ENCODE measurements at places on chromosomes 6 and 20. TPM values are rescaled to one million over a fixed set of nuclear protein-coding genes. Genes with fewer than 3 reads are reported as not detected.

Gene PRR18
- polyA plus RNA-seq, result not detected

Gene NOX3
- polyA plus RNA-seq, result not detected

Gene EYS
- polyA plus RNA-seq, result not detected

Gene CDKAL1
- polyA plus RNA-seq, result 8.3 TPM

Gene TAAR2
- not detected for polyA plus RNA-seq

Gene ADGRF5
- polyA plus RNA-seq, result not detected

Gene TNFRSF6B
- polyA plus RNA-seq, result not detected

Gene DEFB118
- polyA plus RNA-seq, result not detected

Gene HLA-DPA1
- 1,237 TPM for polyA plus RNA-seq

Gene TULP1
- polyA plus RNA-seq, result 0.05 TPM

Gene SLC2A10
- polyA plus RNA-seq, result not detected

Gene RHAG
- polyA plus RNA-seq, result not detected

Gene IL17A
- polyA plus RNA-seq, result not detected

Gene MYLK4
- 0.04 TPM for polyA plus RNA-seq

Gene PLEKHG1
- polyA plus RNA-seq, result 0.05 TPM

Gene BANF2
- not detected for polyA plus RNA-seq

Gene WFDC13
- not detected for polyA plus RNA-seq

Gene HUS1B
- 0.23 TPM for polyA plus RNA-seq

Gene HLA-DQA1
- polyA plus RNA-seq, result 117 TPM

Gene NKX2-4
- not detected for polyA plus RNA-seq

Gene LAMA2
- not detected for polyA plus RNA-seq

Gene LINC00237
- not detected for polyA plus RNA-seq

Gene MYBL2
- not detected for polyA plus RNA-seq

Gene RIPOR3
- polyA plus RNA-seq, result not detected

Gene HLA-DMB
- 510 TPM for polyA plus RNA-seq

Gene XKR7
- 0.02 TPM for polyA plus RNA-seq

Gene DLK2
- not detected for polyA plus RNA-seq

Gene PBOV1
- not detected for polyA plus RNA-seq

Gene TGM3
- polyA plus RNA-seq, result not detected

Gene SLC16A10
- polyA plus RNA-seq, result not detected

Gene C6orf52
- not detected for polyA plus RNA-seq

Gene NHLRC1
- polyA plus RNA-seq, result 3.1 TPM

Gene BAG2
- 0.09 TPM for polyA plus RNA-seq

Data from CD14-positive monocyte (primary cell).